ENCODE measurements at places on chromosomes 1 and 21.

DNA sequence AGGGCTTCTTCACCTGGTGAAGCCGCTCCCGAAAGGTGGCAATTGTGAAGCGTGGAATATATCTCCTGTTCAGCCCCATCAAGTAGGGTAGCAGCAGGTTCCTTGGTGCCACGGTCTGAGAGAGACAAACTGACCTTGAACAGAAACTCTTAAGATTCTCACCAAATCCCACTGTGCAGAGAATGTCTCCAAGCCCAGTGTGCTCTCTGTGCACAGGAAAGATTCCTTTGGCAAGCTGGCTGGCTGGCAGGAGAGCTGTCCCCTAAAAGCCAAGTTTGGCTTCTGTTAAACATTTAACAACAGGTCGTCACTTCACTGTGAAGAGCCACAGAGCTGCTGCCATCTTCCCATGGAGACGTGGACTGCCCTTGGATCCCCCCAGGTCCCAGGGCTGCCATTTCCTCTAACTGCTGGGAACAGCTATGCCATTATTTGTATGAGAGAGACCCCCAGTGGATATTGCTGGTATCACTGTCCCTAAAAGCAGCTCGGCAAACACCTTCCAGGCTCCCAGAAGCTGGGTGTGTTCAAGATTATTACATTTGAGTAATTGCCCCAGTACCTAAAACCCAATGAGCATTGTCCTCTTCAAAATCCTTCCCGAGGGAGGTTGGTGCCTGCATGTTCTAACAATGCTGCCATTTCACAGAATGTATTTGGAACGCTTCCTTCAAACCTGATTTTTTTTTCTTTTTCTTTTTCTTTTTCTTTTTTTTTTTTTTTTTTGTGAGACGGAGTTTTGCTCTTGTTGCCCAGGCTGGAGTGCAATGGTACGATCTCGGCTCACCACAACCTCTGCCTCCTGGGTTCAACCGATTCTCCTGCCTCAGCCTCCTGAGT lies 71.8 kb downstream of the CD58 start:
- no peak for DNase-seq

DNA sequence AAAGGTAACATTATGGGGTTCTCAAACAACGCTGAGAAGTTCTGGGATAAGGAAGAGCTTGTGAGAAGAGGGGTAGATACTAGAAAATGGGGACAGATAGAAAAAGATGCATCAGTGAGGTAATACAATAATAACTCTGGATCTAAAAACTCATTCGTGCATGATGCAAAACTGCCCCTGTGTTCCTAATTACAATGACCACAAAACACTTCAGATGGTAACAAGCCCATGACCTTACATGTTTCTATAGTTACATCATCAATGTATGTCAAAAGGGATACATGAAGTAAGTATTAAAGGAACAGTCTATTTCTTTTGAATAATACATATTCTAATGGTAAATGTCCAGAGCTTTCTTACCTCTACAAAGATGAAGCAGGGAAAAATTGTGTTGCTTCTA lies 110.6 kb upstream of the PLPPR5 start:
- no peak for DNase-seq

- DNase-seq: peak; percentile 37
Measured at GRCh38 chr1:94039514-94039870, 81.5 kb downstream of the ABCA4 start.

GRCh38 chr1:162678439-162678838 lies 46.2 kb downstream of the DDR2 start:
- DNase-seq: no peak

GRCh38 chr1:17184161-17184665 lies 20.7 kb upstream of the PADI1 start:
- no peak for DNase-seq

DNA sequence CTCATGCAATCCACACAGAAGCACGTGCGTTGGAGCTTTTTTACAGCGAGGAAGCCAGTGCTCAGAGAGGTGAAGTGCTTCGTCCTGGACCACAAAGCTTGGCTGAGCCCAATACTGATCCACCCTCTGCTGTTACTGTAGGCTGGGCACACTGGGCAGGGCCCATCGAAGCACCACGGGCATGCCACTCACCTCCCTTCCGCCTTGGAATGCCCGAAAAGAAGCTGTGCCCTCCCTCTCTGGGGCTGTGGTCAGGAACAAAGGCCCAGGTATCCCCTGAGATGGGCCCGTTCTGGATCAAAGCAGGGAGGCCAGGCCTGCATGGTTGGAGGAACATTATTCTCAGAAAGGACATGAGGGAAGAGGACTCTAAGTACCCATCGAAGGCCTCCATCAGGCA lies 206.7 kb upstream of the C1orf174 start:
- no peak for DNase-seq

DNA sequence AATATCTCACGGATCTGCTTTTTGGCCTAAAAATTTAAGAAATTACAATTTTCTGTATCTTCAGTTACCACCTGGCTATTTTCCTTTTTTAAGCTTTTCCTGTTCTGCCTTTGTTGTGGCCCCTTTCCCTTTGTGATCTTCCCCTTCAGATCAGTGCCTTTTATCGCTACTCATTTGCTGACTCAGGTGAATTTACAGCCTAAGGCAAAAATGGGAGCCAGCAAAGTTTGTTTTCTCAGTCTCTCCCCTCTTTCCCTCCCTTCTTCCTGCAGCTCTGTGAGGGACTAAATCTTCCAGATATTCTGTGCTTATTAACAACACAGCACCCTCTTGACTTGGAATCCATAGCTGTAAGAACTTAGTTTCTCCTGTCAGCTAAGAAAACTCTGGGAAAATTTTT lies 5.3 kb upstream of the PRRC2C start:
- DNase-seq: no peak

DNA sequence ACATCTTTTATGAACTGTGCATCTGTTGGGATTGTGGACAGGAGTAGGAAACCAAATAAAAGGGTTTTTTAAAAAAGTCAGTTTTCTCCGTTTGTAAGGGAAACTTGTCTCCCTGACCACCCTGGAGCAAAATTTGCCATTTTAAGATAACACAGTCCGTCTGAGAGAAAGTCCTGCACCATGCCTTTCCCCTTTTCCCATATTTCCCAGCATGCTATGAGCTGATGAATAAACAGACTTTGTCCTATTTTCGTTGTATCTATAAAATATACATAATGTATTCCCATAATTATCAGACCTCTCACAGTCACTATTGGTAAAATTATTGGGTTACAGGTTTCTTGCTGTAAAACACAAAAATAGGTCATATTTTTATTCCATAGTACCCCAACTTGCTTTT lies 1.7 kb upstream of the AKT3 start:
- DNase-seq: no peak

DNA sequence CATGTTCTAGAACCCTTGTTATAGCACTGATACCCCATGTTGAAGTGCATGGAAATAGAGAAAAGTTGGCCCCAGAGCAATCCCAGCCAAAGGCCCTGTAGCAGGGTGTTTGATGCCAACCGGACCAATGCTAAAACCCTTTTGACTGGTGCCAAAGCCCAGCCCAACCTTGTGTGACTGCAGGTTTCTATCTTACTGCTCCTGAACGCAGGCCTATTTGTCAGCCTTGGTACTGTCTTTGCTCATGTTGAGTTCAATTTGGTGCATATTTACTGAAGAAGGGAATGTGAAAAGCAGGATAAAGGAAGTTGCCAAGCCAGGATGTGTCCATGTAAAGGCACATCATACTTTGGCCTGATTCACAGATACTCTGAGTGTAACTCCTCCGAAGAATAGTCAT lies 51.7 kb upstream of the NFASC start:
- DNase-seq: no peak

- DNase-seq: no peak
Measured at GRCh38 chr21:31429506-31429905, 85.4 kb upstream of the TIAM1 start.

DNA sequence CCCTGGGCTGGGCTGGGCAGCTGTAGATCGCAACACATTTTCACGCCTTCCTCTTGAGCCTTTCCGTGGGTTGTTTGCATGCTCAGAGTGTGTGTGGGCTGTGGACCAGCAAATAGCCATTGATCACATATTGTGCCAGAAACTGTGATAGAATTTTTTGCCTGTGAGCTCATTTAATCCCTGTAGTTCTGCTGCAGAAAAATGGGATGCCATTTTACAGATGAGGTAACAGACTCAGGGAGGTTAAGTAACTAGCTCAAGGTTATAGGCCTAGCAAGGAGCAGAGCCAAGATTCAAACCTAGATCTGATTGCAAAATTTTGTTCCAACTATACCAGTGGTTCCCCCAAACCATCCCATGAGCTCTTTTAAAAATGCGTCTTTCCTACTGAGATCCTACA lies 10.5 kb downstream of the SPATA46 start:
- no peak for DNase-seq

DNA sequence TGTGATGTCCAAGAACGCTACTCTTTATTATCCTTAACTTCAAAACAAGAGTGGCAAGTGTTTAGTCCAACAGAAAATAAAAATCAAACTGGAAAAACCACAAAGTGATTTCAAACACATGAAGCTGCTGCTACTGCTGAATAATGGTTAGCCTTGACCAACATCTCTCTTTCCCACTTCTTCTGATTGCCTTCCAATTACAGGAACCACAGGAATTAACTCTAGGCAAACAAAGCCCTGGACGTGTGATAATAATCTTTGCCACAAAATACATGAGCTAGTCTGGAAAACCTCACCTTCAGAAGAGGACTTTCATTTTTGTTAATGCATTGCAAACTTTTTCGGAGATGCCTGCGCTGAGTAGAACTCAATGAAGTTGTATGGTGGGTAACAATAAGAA lies 48.6 kb upstream of the COL11A1 start:
- DNase-seq: no peak

- DNase-seq: no peak
Measured at GRCh38 chr1:160092366-160093068, 5.9 kb downstream of the IGSF8 start.

GRCh38 chr1:182484067-182484466 lies 34.1 kb downstream of the RGSL1 start:
- no peak for DNase-seq

DNA sequence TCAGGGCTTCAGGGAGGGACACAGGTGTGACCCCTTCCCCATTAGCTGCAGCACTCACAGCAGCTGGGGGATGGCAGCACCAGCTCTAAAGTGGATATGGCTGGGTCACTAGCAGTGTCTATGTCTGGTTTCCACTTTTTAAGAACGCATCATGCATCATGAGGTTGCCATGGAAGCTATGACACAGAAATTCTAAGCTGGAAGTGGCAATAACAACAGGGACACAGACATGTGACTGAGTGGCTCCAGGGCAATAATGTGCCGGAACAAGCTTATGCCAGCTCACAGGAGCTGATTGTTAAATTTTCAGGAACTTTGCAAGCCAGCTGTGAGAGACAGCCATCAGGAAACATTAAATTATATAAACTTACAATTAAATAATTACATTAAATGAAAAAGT lies 51.2 kb upstream of the NFASC start:
- no peak for DNase-seq

GRCh38 chr1:24990779-24991641 lies 60.9 kb upstream of the RUNX3 start:
- DNase-seq: no peak

DNA sequence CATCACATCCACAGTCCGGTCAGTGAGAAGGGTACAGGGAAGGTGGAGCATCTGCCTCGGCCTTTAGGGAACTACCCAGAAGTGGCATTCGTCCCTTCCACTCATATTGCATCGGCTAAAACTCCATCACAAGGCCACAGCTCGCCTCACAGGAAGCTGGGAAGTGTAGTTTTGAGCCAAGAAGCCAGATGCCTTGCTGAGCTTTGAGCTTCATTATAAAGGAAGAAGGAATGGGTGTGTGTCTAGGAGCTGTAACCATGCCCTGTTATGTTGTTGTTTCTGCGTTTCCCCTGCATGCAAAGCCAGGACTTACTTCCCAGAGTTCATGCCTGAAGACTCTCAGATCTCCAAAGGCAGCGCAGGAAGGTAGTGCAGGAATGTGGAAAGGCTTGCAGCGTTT lies 61.1 kb downstream of the OPTC start:
- no peak for DNase-seq

- DNase-seq: no peak
Measured at GRCh38 chr1:68232289-68233148, at the start of gene WLS. TSS of gene WLS (minus strand) at chr1:68232523. CDS start at chr1:68232299, 224 bp downstream.

GRCh38 chr1:145730900-145731299 lies 11.6 kb downstream of the CD160 start:
- DNase-seq: no peak

DNA sequence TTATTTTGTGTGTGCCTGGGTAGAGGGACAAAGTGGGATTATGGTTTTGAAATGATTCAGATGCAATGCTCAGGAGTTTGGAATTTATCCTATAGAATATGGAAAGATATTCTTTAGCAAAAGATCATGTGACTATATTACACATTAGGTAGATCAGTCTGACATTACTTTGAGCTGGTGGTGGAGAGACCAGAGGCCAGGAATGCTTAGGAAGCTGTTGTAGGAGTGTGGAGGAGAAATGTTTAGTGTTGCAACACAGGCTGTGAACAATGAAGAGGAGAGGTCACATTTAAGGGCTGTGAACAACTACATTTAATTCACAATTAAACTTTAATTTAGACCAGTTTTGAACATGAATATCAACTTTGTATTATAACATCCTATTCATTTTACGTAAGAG lies 45.3 kb upstream of the PODN start:
- no peak for DNase-seq

DNA sequence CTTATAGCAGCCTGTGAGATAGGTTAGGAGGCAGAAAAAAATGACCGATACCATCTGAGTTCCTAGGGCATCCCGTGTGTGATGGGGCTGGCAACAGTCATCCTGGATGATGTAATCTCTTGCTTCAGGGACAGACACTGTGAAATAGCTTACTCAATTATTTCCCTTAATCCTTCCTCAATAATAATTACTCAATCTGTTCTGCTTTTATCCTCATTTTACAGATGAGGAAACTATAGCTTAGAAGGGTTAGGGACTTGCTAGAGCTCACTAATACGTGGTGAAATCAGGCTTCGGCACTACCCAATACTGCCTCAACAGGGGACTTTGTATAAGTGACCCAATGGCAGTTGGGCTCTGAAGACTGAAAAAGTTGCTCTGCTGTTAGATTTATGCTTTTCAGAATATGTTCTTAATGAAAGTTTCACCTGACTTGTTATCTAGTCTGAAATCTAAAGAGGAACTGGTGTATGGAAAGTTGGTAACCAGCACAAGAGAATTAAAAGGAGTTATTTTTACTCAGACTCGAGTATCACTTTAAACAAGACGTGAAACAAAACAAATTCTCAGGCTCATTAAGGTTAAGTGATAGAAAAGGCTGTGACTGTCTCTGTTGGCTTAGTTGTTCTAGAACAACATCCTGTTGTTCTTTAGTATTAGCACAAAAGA lies 14.4 kb downstream of the CD55 start:
- DNase-seq: no peak

GRCh38 chr1:212207822-212208520 lies 77.2 kb upstream of the PPP2R5A start:
- DNase-seq: no peak

DNA sequence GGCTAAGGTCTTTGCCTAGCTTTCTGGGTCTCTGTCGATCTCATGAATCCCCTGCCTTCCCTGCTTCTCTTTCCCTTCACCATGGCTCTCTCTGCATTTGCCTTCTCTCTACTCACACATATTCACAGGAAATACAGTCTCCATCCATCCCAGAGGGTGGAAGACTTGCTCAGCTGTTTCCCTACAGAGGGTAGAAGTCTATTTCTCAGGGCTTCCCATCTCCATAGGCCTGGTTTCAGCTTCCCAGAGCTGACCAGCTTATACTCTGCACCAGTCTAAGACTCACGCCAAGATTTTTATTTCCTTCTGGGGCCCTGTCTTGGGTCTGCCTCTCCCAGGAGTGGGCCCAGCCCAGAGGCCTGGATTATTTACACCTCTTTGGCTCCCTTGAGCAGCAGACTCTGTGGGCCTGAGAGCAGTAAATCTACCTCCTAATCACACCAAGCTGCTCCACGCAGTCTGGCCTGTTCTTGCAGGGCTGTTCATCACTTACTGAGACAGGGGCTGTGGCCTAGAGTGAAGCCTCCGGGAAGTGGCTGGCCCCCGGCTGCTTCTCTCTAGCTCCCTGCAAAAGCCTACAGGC lies 102.5 kb downstream of the PLXNA2 start:
- DNase-seq: no peak

Measured in T-cell (primary cell).